Glutamatergic neuron (in vitro differentiated cells): ENCODE measurements at places on chromosomes 7 and 10. TPM values are rescaled to one million over a fixed set of nuclear protein-coding genes. Genes with fewer than 3 reads are reported as not detected.

- DNase-seq = peak; percentile 40
- H3K36me3 ChIP-seq = no peaks in the 10 kb centered on the region
- peaks cover 4% of the 10 kb centered on the region for H3K4me1 ChIP-seq
- peak overlapping the region; percentile 73 for H3K4me3 ChIP-seq
- H3K27ac ChIP-seq = no peak overlapping the region
These were observed 702 bp downstream of the TMEM130 start for GRCh38 chr7:98869027-98869596.

DGKI gene
- total RNA-seq = 19.4 TPM

DNA sequence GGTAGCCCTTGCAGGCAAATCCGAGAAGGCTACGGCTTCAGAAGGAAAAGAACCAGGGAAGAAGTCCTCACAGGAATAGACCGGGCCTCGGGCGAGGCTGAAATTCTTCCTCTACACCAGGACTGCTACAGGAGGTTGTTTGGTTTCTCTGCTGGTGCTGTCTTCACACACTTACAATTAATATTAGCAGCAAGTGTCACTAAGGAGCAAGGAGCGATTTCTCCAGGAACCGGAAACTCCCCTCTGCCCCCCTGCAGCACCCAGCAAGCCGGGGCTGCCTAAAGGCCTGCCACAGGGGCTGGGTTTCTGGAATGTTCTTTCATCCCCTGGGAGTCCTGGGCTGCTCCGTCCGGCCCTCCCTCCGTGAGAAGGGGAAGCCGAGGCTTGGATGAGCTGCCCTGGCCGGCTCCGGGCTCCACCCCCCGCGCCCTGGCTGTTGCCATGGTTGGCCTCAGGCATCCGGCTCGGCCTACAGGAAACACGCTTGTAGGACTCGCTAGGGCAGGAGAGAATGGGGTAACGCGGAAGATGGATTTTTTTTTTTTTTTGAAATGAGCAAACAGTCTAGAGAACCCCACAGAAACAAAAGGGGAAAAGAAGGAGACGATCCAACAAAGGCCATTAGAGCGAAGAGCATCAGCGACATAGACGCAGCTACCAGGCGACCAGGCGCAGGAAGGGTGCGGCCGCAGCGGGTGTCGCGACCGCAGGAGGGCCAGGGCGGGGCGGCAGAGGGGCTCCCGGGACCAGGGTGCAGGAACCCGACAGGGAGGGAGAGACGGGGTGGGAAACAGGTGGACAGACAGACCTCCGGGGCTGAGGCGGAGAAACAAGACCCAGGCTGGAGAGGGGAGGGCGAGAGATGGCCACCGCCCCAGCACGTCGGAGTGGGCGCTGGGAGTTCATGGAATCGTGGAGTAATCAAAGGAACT lies 33.0 kb downstream of the EN2 start:
- peak; percentile 70 for DNase-seq
- peaks cover 10% of the 10 kb centered on the region for H3K27me3 ChIP-seq
- H3K4me1 ChIP-seq = peaks cover 12% of the 10 kb centered on the region
- H3K4me3 ChIP-seq = peak overlapping the region; percentile 83

DNA sequence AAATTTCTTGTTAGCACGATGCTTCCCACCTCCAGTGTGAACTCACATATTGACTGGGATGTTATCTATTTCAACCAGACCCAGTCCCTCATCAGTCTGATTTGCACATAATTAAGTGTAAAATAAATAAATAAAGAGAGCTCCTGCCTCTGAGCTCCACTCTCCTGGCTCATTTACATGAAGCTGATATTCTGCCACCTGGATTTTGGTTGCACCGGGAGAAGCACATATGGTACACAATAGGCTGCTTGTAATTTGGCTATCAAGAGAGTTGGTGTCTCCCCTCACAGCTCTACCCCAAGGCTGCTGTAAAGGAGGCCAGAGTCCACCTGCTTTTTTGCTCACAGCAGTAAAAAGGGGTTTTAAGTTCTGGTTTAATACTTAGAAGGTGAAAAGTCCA lies 610.5 kb downstream of the KCNMA1 start:
- H3K27ac ChIP-seq = no peak overlapping the region
- peaks cover 6% of the 10 kb centered on the region for H3K4me1 ChIP-seq
- no peak overlapping the region for H3K4me3 ChIP-seq
- H3K36me3 ChIP-seq = no peaks in the 10 kb centered on the region
- H3K27me3 ChIP-seq = no peaks in the 10 kb centered on the region

DNA sequence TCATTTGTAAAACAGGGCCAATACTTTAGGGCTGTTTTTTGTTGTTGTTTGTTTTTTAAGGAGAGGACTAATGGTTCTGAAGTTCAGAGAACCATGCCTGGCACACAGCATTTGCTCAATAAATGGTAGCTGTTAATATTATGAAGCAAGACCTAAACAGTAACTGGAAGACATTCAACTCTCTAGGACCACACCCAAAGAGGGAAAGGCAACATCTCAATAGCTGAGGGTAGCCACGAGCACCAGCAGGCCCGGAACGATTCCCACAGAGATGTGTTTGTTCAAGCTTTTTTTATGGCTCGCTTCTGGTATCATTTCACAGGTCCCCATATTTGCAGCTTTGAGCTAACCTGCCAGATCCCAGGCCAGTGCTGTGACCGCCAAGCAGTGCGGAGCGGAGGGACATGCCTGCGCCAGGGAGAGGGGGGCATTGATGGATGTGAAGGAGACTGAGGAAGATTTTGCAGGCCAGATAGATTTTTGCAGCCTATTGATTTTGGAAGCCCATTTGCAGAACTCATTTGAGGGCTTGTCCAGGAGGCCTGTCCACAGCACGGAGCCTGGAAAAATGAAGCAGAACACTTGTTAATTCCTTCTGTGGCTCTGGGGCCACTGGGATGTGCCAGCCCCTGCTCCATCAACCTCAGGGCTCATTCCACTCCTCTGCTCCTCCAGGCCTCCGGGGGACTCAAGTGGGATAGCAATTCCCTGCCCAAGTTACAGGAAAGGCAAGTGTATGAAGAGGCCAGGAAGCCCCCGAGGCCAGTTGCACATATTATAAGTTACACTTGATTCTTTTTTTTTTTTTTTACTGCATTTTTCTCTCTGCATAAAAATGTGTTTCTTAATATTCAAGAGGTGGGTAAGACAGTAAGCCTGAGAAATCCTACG lies 57.3 kb upstream of the FGFR2 start:
- no peak overlapping the region for H3K4me3 ChIP-seq
- H3K27ac ChIP-seq = no peak overlapping the region
- peaks cover 7% of the 10 kb centered on the region for H3K36me3 ChIP-seq
- DNase-seq = no peak
- H3K27me3 ChIP-seq = no peaks in the 10 kb centered on the region
- no peaks in the 10 kb centered on the region for H3K4me1 ChIP-seq

TUBAL3 gene
- not detected for total RNA-seq

- peaks cover 29% of the 10 kb centered on the region for H3K4me1 ChIP-seq
- no peak overlapping the region for H3K4me3 ChIP-seq
- H3K27ac ChIP-seq = no peak overlapping the region
These were observed 806.8 kb downstream of the GRM8 start for GRCh38 chr7:126445991-126446390.

- no peak for DNase-seq
- H3K4me1 ChIP-seq = peaks cover 4% of the 10 kb centered on the region
- no peak overlapping the region for H3K27ac ChIP-seq
- H3K36me3 ChIP-seq = no peaks in the 10 kb centered on the region
These were observed 56.4 kb downstream of the UNCX start for GRCh38 chr7:1288996-1289551.
